Brain (organoid and tissue), 16 donors: ENCODE measurements at places on chromosomes 6 and 20.

- no peak for DNase-seq
Observed at GRCh38 chr6:44309092-44309491, 4.1 kb downstream of the AARS2 start.

GRCh38 chr6:170209354-170210025 lies 81.4 kb downstream of the DLL1 start:
- no peak for DNase-seq

- DNase-seq: no peak
Observed at GRCh38 chr6:145899915-145900569, 64.1 kb downstream of the SHPRH start.

DNA sequence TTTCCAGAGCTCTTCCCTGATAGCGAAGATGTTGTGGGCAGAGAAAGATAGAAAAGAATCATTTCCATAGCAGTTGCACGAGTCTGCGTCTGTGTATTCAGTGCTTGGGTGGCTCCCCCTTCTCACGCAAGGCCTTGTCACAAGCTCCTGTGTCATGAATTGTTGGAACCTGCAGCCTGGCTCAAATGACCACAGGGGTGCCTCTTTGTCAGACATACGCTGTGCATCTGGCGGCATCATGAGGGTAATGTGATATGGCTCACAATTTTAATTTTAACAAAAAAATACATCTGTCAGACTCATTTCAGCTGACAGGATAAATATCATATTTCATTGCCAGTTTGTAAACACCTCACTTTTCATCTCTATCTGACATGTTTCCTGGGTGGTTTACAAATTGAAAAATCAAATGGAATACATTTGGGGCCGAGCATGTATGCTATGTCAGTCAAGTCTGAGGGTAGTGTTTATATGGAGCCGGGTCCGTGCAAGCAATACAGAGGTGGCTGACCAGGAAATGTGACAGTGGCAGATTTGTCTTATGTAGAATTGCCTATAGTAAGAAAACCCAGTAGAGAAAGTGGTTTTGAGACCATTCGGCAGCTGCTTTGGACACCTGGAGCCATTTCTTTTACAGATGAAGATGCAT lies 90.9 kb downstream of the CAP2 start:
- DNase-seq: peak; percentile 84

GRCh38 chr20:421685-422250 lies 13.7 kb downstream of the RBCK1 start:
- no peak for DNase-seq

DNA sequence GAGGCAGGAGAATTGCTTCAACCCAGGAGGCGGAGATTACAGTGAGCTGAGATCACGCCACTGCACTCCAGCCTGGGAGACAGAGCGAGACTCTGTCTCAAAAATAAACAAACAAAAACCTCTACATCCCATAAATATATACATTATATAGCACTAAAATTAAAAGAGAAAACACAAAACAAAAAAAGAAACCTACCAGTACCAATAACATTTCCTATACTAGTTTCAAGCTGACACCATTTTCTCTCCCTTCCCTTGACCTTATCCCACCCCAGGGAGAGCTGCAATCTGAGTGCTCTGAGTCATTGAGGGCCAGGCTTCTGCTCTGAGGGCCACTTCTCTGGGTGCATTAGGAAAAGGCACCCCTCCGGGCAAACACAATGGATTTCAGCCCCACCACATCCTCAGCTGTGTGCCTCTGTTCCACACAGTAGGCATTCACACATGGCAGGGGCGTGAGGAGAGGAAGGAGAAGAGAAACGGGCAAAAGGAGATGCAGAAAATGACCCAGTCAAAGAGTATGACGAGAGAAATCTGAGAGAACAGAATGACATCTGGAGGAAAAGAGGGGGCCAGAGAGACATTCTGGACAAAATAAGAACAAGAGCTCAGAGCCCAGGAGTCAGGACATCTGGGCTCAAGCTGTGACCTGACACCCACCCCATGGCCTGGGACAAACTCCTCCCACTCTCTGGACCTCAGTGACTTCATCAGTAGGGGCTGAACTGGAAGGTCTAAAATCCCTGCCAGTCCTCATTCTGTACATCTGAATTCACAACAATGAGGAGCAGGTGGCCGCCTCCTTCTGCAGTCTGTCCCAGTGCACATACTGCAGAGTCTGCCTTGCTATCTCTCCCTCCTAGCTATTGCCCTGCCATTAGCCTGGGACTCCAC lies 18.2 kb downstream of the TRIM26 start:
- DNase-seq: no peak

- DNase-seq: peak; percentile 81
Observed at GRCh38 chr6:150417899-150418826, 49.4 kb downstream of the IYD start.

GRCh38 chr20:35215066-35215956 lies 11.2 kb upstream of the MMP24 start:
- DNase-seq: no peak

DNA sequence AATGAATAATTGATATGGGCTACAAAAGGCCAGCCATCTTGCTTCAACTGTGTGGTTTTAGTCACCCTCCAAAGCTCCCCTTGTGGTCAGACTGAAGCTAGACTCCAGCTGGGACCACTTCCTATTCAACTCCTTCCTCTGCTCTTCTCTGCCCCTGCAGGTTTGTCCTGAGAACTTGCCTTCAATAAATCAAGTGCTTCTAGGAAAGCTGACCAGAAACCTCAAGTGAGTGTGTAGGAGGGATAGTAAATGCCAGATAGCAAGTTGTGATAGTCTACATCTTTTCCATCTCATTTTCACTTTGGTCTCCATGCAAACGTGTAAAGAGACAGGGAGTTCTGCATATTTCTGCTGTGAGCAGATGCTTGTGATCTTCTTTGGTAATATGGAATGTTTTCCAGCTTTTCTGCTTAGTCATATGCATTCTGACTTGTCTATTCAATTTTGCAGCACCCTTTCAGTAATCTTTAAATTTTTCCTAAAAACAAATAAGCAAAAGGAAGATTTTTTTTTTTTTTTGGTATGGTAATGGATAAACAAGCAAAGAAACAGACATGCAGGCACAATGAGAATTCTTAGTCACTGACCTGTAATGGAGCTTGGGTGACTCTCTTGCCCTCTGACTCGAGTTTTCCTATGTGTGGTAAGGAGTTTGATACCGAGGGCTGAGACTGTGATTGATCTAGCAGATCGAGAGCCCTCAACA lies 201.3 kb upstream of the BTBD3 start:
- DNase-seq: peak; percentile 66

DNA sequence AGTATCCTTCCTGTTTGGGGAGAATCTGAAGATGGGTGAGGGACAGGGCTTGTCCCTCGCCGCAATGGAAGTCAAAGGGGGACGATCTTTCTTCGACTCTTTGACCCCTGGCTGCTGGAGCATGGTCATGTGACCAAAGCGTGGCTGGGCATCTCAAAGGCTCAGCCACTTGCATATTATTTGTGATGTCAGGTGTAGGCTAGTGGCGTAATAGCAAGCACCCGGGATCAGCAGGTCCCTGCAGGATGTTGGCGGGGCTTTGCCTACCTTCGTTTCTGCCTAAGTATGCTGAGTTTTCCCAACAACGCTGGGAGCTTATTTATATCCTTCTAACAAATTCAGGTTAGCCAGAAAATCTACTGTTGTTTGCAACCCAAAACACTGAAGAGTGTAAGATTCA lies 50.3 kb upstream of the IL20RA start:
- DNase-seq: no peak
